Hair follicular keratinocyte (primary cell): ENCODE measurements at places on chromosomes 1 and 21. TPM values are rescaled to one million over a fixed set of nuclear protein-coding genes. Genes with fewer than 3 reads are reported as not detected.

CRABP2 gene
- total RNA-seq = 7.6 and 15.5 TPM in 2 replicates

PTPN7 gene
- not detected in 2 replicates for total RNA-seq

GPR37L1 gene
- not detected in 2 replicates for total RNA-seq

NFASC gene
- total RNA-seq = 1.4 and 1.6 TPM in 2 replicates

KRTAP22-1 gene
- total RNA-seq = not detected in 2 replicates

EVI5 gene
- total RNA-seq = 10.3 and 12.9 TPM in 2 replicates

FAM177B gene
- total RNA-seq = not detected in 2 replicates

TNN gene
- not detected in 2 replicates for total RNA-seq

DISC1 gene
- 0.47 and 0.53 TPM in 2 replicates for total RNA-seq
